NCI-H2029 (cell line): ENCODE measurements at places on chromosomes 4 and X.

- no peak for DNase-seq
These were observed 22.8 kb upstream of the MAML3 start for GRCh38 chr4:140176735-140177134.

DNA sequence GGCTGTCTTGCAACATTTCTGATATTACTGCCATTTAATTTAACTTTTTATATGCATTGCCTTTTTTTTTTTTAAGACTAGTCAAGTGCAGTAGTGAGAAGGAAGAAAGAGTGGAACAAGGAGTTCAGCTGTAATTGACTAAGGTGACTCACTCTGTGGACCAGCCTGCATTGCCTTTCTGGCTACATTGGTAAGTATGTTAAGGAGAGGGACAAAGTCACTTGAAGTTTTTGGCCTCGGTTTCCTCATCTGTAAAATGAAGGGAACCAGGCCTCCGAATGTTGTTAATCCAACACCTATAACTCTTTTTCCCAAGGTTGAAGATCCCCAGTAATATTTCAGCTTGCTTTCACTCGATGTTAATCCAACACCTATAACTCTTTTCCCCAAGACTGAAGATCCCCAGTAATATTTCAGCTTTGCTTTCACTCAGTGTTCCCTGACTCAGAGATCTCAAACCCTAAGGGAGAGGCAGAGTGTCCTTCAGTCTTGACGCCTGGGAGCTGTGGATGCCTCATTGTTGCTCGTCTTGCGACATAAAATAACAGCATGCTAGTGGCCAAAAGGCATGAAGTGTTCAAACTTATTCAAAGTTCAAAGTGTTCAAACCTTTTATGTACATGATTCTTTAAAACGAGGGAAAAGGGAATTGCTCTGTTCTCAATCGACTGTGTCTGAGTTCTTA is 102.0 kb downstream of the SORBS2 start:
- no peak for DNase-seq

DNA sequence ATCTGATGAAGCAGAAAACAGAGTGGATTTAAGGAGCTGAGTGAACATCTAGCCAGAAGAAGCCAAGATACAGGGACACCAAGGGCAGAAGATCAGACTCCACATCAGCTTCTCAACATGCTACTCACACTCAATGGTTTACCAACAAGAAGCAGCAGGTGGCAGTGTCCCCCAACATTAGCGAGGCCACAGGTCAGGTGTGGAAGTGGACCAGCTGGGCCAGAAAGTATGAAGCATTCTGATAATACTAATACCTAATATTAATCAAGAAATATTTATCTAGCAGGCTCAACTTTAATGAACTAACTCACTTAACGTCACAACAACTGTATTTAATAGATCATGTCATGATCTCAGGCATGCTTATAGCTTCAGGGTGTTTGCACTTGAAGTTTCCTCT is 73.4 kb upstream of the TTC29 start:
- DNase-seq: no peak

DNA sequence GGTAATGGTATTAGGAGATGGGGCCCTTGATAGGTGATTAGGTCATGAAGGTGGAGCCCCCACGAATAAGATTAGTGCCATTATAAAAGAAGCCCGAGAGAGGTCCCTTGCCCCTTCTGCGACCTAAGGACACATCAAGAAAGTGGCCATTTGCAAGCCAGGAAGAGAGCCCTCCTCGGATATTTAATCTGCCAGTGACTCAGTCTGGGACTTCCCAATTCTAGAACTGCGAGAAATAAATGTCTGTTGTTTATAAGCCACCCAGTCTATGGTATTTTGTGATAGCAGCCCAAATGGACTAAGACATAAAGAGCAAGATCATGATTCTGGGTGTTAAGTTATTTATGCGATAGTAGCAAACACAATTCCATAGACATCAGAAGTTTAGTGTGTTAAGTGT is 192.2 kb downstream of the LDB2 start:
- no peak for DNase-seq

- DNase-seq: no peak
These were observed 4.2 kb upstream of the PKD2 start for GRCh38 chr4:88003261-88003660.

GRCh38 chr4:97123573-97123972 is 1019.7 kb downstream of the STPG2 start:
- no peak for DNase-seq
